ENCODE measurements at places on chromosomes 16 and 17.

- DNase-seq = no peak
These were observed 11.0 kb upstream of the SLC25A19 start for GRCh38 chr17:75300280-75300679.

DNA sequence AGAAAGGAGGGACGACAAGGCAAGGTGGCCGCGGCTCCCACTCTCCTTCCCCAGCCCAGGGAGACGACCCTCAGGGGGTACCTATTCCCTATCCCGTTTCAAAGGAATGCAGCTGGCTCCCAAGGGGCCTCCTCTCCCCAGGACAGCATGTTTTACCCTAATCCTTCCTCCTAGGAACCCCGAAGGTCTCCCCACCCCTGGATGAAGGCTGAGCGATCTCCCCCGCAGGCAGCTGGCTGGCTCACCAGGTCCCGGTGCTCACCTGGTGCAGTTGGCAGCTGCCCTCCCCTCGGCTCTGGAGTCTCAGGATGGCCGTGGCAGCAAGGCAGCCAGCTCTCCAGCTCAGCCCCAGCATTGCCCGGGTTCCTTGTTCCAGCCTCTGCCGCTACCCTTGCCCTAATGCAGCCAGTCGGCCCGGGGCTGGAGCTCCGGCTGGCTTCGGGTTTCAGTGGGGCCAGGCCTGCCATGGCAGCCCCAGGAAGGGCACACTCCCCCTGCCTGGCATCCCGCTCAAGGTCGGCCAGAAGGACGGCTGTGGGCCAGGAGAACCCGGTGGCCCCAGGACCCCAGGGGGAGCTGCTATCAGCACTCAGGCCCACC, 4.6 kb downstream of the CLUH start:
- no peak for DNase-seq

DNA sequence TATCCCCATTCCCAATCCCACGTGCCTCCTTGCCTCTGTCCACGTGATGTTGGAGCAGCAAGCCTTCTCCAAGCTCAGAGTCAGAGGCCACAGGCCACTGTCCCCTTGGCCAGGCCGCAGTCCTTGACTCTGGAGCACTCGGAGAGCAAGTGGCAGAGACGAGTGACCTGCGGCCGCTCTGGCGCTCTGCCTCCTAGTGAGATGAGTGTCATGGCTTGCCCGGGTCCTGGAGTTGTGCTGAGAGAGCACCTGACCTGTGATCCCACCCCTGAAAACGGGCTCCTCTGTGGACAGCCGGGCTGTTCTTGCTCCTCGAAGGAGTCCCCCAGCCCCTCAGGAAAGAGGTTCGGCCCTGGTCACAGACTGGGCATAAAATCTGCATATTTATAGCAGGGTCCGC, 10.0 kb upstream of the FASN start:
- DNase-seq = no peak

- no peak for DNase-seq
These were observed 756 bp downstream of the KLHL11 start for GRCh38 chr17:41864498-41864835.

DNA sequence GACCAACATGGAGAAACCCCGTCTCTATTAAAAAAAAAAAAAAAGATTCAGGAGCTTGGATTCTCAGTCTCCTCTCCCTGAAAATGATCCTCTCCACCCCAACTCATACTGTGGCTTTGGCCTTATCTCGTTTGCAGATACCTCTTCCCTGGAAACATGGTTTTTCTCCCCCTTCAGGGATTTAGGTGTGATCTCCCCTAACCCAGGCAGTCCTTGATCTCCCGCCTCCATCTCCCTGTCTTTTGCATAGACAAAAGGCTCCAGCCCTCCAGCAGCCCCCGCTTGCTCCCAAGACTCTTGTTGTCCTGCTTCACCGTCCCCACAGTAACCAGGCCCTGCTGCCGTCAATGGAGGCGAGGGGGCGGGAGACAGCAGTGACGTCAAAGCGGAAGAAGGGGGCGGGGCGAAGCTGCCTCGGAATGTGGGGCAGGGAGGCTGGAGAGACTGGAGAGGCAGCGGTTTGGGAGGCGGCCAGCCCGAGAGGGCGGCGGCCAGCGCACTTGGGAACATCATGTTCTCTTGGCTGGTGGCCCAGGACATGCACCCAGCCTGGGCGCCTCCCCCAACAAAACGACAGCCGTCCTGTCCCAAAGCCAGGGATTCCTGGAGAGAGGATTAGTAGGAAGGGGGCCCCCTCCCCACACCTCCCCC, 1.9 kb upstream of the PER1 start:
- DNase-seq = peak; percentile 100

GRCh38 chr16:4976611-4977145, 18.5 kb downstream of the SEC14L5 start:
- DNase-seq = no peak

DNA sequence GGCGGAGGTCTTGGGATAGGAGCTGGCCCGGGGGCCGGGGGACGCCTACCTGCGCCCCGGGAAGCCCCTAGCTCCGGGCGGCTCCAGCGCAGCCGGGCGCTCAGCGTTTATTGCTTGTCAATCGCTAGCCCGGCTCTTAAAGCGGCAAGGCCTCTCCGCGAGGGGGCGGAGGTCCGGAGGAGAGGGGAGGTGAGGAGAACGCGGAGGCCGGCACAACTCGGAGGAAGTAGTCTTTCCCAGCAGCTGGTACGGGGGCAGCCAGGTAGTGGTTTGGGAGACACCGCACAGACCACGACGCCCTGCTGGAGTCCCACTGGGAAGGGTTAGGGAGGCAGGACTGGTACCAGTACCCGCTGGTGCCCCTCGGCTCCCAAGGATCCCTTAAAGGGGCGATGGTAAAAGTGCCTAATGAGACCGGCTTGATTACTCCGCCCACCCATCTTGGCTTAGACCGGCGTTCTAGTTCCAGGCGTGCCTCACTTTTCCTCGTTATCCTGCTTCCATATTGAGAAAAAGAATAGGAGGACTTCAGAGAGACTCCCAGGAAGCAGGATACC, at the start of gene MPP2:
Gene MPP2 (minus strand): TSS at position 112 of the 557 bp plus-strand sequence. CDS start 3,076 bp downstream, outside the sequence.
- DNase-seq = peak; percentile 68

- no peak for DNase-seq
These were observed 50.8 kb upstream of the ENDOV start for GRCh38 chr17:80364091-80364691.

DNA sequence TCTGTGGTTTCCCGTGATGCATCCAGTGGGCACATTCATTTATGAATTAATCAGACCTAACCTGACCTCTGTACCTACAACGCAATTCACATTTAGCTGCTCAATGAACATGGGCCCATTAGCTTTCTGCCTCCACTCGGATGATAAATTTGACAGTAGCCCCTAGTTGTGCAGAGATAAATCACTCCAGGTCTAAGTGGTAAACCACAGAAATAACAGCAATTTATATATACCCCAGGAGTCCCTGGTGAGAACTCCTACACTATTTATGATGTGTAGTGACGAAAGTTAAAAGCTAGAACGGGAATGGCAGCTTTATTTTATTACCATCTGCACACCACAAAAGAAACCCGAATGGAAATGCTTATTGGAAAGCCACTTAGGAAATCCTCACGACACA, 371.5 kb downstream of the HAPSTR1 start:
- DNase-seq = no peak

- no peak for DNase-seq
These were observed 25.0 kb downstream of the USP10 start for GRCh38 chr16:84724606-84725309.

DNA sequence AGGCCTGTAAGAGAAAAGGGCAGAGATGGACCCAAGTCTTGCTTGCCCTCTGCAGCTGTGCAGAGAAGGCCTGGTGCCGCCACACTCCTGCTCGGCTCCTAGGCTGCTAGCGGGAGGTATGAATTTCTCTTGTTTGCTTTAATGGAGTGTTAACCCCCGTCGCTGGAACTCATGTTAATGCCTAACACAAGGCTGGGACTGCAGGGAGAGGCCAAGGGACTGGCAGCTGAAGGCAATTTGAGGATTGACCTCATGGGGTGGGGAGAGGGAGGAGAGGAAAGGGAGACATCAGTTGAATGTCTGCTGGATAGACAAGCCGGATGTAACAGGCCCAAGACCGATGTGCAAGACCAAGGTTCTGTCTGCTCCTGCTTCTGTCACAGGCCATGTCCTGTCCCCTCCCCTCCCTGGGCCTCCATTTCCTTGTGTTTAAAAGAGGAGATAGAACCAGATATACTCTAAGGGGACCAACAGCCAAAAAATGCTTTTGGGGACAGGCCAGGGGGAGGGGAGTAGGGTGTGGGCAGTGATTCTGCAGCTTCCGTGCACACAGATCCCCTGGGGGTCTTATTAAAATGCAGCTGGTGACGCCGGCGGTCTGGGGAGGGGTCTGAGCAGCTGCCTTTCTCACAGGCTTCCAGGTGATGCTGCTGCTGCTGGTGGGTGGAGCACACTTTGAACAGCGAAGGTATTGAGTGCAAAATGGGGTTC, 46.7 kb upstream of the TBX2 start:
- DNase-seq = no peak

DNA sequence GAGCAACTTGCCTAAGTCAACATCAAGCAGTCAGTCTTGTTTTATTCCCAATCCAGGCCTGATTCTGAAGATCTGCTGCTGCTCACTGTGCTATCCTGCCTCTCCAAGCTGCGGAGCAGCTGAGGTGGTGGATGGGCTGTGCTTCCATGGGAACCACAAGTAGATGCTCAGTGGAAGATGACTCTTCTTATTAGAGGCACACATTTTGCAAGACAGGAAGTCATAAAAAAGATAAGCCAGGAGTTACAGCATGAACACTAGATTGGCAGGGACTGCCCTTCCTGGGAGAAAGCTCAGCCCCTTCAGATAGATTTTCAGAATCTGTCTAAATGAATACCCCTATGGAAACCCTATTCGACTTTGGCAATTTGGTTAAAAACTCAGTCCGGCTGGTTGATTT, 143.1 kb downstream of the SHISA6 start:
- no peak for DNase-seq

GRCh38 chr17:68611353-68612208, 10.4 kb upstream of the FAM20A start:
- no peak for DNase-seq

DNA sequence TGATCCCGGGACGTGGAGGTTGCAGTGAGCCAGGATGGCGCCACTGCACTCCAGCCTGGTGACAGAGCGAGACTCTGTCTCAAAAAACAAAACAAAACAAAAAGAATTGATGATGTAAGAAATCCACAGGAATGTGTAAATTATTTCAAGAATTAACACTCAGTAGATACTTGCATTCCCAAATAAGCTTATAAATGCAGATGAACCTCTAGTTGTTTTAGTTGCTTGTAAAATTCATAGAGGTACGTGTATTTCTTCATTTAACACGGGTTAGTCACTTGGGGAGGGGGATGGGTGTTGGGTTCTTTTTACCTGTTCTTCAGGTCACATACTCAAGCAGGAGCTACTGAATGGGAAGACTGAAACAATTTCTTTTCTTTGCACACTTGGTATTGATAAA, 55.7 kb upstream of the FBXO47 start:
- DNase-seq = no peak

DNA sequence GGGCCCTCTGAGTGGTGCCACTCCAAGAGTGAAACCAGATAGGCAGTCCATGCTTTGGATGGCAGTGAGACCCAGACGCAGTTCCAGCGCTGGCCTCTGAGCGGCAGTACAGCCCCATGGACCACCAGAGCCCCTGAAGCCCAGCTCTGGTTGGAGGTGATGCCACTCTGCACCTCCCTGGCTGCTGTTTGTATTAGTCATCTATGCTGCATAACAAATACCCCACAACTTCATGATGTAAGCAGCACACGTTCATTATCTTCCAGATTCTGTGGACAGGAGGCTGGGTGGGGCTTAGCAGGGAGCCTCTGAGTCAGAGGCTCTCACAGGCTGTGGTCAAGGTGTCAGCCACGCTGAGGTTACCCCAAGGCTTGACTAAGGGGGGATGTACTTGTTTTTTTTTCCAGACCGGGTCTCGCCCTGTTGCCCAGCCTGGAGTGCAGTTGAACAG, 5.1 kb upstream of the NME4 start:
- DNase-seq = no peak

DNA sequence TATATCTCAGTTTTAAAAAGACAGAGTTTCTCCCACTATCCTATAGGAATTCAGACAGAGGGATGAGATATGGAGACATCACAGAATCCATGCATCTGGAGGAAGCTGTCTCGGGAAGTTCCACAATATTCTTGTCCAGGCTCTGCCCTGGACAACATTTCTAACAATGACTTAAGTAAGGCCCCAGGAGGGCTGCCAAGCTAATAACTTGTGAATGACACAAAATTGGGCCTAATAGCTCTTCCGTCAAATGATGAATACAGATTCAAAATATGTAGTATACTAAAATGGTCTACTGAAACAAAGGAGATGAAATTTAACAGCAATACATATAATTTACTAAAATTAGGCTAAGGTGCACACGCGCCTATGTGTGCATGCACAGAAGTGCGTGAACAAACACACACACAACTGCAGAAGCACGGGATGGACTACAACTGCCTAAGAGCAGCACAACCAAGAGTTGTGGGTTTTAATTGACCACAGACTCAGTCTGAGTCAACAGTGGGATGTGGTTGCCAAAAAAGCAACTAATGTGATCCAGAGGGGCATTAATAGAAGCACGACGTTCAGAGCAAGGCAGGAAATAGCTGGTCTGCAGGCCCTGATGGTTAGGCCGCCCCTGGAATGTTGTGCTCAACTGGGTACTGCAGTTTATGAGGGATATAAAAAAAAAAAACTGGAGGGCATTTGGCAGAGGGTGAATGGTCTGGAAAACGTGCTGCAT, 26.3 kb upstream of the HS3ST2 start:
- DNase-seq = peak; percentile 29

- DNase-seq = no peak
These were observed 1461.2 kb upstream of the CDH8 start for GRCh38 chr16:63497408-63497807.

- no peak for DNase-seq
These were observed 14.6 kb downstream of the IRX6 start for GRCh38 chr16:55338646-55339045.

All from prostate gland (tissue), 2 donors.